Stimulated activated CD8-positive, alpha-beta memory T cell treated with anti-CD3 and anti-CD28 coated beads, Interleukin-15, amount 100 ng/mL, for 48 hours (primary cell): ENCODE measurements at places on chromosomes 4 and X.

GRCh38 chrX:17944833-17945497, 83.9 kb upstream of the RAI2 start:
- DNase-seq: no peak

DNA sequence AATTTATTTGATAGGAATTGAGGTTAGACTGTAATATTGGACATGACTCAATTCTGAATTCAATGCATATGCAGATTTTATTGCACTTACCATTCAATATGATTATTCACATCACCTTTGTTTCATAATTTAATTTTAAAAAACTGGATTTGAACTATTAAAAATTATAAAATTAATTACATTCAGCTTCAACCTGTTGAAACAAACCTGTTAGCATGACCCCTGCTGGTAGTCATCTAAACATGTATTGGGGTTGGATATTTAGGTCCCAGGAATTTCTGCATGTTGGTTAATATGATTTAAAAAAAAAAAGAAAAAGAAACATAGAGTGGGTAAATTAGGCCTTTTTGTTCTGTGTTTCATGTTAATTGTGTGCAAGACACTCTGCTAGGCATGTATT, 85.9 kb downstream of the ARSJ start:
- no peak for DNase-seq

DNA sequence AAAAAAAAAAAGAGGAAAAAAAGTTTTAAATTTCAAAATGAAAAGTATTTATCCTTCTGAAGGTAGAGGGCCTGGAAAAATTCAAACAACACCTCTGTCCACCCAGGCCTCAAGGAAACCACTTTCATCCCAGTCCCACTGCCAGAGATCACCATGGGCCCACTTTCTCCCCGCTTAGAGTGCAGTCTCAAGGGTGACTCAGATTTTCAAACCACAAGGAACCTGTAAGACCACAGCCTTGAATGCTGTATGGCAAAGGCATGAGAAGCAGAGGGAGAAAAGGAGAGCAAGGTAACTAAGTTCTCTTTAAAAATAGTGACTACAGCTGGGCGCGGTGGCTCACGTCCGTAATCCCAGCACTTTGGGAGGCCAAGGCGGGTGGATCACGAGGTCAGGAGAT, 87.9 kb upstream of the PACRGL start:
- no peak for DNase-seq

- no peak for DNase-seq
These were observed 54.2 kb upstream of the SPANXN3 start for GRCh38 chrX:143571521-143571920.

DNA sequence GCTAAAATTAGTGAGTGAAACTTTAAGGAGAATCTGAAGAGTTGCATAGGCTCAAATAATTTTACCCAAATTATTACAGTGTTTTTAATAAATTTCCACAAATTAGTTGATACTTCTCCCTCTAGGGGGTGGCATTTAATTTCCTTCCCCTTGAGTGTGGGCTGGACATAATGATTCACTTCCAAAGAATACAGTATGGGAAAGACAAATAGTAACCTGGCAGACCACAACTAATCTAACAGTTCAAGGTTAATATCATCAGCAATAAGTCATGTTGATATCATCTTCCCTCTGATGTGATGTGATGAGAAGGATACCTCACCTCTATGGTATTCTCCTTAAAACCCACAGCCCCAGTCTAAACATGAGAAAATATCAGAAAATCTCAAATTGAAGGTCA, 15.5 kb downstream of the PFKFB1 start:
- DNase-seq: no peak

GRCh38 chr4:156223985-156224384, 270.3 kb upstream of the CTSO start:
- DNase-seq: no peak

- no peak for DNase-seq
These were observed 77.9 kb upstream of the ADRA2C start for GRCh38 chr4:3688018-3688998.

- DNase-seq: no peak
These were observed 2.7 kb downstream of the ELOVL6 start for GRCh38 chr4:110195561-110196205.

DNA sequence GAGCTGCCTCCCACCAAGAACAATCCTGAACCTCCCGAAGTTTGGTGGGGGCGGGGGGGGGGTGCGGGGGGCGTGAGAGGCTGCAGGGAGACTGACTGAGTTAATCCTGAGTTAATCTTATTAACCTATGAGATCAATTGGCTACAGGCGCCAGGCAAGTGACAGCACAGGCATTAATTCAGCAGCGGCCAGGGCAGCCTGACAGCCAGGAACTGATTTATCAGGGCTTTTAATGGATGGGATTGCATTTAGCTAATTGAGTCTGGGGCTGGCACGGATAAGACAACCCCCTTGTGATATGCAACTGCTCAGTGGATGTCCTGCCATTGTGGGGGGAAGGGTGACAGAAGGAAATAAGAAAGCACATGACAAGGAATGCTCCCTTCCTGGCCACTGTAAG, 16.3 kb downstream of the RTL5 start:
- no peak for DNase-seq

- no peak for DNase-seq
These were observed 102.3 kb downstream of the WWC2 start for GRCh38 chr4:183201331-183201730.

DNA sequence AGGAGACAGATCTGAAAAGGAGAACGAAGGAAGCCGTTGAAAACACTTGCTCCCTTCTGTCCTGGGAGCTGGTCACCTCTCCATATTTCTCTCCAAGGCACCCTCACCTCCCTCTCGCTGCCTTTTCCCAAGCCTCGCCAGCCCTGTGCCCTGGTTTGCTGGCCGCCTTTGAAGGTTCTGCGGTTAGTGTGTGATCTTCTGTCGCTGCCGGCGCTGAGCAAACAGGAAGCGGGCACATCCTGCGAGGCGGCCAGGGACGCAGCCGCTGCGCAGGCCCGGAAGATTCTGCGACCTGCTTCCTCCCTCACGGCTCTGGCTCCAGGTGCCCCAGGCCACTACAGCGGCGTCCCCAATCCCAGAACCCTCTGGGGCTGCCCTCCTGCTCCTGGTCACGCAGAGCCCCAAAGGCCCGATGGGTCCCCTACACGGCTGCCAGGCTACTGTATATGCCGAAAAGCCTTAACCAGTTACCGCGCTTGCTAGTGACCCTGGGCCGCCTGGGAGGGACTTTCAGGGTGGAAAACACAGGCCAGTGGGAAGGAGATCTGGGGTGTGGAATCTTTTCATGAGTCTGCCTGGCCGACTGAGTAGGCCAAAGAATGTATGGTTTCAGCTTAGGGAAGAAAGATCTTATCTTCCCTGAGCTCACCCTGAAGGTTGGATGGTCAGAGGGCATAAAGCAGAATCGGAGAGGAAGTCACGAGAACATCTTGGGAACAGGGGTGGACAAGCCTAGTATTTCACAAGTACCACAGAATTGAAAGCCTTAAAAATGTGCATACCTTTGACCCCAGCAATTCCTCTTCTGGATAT, 2.3 kb upstream of the SASH3 start:
- DNase-seq: peak; percentile 67

DNA sequence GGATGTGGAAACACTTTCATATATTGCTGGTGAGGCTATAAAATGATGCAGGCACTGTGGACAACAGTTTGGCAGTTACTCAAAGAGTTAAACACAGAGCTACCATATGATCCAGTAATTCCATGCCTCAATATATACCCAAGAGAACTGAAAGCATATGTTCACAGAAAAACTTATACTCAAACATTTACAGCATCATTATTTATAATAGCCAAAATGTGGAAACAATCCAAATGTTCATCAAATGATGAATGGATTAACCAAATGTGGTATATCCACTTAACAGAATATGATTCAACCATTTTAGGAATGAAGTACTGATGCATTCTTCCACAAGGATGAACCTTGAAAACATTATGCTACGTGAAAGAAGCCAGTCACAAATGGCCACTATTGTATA, 603.8 kb downstream of the IQCM start:
- no peak for DNase-seq

GRCh38 chrX:123181233-123181914, 2.7 kb upstream of the GRIA3 start:
- no peak for DNase-seq

- no peak for DNase-seq
These were observed 22.0 kb upstream of the RPA4 start for GRCh38 chrX:96861661-96862060.

DNA sequence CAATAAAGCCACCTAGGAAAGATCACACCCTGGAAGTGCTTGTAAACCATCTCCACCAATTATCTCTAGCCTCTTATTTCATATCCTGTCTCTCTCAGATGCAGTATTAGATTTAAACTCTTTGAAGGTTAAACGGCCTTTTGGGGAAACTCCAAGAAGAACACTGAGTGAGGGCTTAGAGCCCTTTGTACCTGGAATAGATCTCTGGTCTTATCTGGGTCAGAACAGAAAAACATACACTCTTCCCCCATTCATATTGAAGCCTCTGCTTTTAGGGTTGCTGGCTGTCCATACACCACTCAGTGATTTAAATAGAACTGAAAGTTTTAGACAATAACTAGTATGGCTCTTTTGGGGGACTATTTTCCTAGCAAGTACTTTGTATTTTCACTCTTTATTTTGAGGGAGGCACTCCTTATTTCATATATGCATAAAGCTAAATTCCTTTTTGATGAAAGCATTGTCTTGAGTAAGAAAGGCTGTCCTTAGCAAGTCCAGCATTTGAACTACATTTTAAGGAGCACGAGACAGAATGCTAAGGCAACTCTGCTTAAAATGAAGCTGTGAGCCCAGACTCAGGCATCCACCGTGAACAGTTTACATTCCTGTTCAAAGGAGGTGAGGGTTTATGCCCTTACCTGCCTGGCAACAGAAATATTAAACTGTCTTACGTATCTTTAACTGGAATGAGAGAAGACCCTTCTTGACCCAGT, 17.4 kb downstream of the YY2 start:
- DNase-seq: no peak

DNA sequence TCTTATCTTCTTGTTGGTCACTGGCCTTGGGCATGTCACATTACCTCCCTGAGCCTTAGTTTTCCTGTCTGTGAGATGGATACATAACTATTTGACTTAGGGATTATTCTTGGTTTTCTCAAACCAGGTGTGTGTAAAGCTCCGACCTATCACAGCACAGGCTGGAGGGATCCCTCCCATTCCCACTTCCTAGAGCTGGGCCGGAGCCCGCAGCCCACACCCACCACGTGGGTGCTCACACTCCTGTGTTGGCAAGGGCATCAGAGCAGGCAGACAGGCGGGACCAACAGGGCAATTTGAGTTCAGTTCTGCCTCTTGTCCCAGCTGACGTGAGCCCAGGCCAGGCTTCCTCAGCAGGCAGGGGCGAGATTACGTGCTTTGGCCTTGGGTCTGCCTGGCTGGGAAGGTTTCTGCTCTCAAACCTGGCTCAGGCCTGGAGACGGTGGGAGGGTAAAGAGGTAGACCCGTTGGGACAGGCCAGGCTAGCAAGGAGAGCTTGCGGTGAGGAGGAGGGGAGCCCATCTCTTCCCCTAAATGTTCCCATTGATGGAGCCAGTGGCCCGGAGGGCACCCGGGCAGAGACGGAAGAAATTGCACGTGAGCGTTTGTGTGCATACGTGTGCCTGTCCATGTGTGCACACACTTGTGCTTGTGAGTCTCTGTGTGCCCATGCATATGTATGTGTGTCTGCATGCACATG, 734 bp upstream of the SH3TC1 start:
- DNase-seq: no peak

DNA sequence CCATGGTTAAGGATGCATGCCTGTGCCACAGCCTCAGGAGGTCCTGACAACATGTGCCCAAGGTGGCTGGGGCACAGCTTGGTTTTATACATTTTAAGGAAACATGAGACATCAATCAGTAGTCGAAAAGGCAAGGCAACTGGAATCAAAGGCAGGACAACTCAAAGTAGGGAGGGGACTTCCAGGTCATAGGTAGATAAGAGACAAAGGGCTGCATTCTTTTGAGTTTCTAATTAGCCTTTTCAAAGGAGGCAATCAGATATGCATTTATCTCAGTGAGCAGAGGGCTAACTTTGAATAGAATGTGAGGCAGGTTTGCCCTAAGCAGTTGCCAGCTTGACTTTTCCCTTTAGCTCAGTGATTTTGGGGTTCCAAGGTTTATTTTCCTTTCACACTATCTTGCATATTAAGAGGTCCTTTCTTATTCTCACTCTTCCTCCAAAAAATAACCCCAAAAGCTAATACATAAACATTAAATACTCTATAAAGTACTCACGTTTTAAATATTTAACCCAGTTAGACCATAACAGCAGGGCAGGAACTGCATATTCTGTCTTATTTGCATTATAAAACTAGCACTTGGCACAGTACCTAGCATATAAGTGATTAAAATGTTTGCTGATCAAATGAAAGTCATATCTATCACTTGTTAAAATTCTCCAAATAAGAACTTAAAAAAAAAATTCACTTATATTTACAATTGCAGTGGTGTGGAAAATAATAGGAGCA, 36.3 kb upstream of the UGT8 start:
- no peak for DNase-seq

DNA sequence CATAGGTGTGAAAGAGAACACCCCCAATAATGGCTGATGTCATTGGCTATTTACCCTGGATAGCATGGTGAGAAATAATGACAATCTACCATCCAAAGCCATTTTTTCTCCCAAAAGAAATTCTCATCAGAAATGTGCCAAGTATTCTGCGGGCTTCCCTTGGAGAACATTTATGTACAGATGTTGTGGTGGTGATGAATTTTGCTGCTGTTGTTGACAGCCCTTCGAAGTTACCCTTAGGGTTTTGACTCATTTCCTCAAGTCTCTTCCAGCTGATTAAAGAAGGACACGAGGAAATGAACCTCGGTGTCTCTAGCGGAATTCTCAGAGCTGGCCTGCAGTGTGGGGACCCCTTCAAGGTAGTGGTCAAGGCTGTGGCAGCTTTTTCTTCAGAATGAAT, 3.4 kb downstream of the KIT start:
- DNase-seq: no peak

DNA sequence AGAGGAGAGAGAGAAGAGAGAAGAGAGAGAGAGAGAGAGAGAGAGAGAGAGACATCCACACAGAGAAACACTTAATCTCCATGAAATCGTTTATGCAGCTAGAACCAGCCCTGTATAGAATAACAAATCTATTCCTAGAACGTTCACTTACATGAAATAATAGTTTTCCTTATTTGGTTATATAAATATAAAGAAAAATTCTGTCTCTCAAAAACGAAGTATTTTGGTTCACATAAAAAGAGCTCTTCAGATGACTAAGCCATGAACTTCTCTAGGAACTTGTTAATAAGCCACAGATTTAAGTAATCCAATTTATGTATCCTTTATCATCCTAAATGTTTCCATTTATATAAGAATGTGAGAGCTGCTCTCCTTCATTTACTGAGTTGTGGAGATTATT, 1315.1 kb upstream of the PCDH7 start:
- no peak for DNase-seq

DNA sequence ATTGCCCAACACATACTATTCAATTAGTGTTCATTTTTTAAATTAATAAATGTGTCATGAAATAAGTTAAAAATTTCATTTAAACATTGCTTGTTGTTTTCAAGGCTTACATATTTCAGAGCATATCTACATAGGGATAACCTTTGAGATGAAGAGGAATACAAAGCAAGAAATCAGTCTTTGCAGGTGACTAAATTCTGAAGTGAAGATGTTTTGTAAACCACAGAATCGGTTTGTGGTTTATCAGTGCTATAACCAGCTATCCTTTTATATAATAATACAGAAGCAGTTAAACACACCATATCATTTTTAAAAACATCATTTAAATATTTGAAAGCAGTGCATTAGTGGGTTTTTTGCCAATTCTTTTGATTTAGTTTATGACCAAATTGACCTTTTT, 26.9 kb downstream of the FAM241A start:
- DNase-seq: no peak
